ENCODE measurements at places on chromosomes 3 and 15.

DNA sequence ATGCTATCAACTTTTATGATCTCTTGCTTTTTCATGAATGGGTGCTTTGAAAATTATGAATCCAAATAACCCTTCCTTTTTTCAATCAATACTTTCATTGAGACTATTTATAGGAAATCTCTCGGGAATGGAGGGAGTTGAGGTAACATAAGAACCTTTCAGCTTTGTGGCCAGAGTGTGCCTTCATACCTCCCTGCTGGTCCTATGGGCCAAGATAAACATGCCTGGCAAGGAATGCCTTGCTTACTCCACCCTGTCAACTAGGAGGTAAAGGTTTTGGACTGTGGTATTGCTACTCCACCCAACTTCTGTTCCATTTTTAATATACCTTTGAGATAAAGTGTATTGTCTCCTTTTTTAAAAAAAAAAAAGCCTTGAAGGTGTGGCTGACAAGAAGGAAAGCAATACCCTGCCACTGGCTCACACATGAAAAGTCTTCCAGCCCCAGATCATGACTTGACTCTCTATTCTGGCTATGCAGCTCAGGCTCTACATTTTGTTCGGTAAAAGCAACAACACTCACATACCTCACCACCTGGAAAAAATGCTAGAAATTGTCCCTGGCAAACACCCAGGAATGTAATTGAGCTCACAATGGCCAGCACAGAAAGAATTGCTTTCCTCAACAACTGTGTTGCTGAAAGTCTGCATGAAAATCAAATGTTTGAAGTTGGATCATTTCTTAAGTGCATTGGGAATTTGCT, 35.8 kb downstream of the COL8A1 start:
- DNase-seq: no peak

GRCh38 chr3:81095956-81096355, 665.5 kb downstream of the GBE1 start:
- DNase-seq: no peak

DNA sequence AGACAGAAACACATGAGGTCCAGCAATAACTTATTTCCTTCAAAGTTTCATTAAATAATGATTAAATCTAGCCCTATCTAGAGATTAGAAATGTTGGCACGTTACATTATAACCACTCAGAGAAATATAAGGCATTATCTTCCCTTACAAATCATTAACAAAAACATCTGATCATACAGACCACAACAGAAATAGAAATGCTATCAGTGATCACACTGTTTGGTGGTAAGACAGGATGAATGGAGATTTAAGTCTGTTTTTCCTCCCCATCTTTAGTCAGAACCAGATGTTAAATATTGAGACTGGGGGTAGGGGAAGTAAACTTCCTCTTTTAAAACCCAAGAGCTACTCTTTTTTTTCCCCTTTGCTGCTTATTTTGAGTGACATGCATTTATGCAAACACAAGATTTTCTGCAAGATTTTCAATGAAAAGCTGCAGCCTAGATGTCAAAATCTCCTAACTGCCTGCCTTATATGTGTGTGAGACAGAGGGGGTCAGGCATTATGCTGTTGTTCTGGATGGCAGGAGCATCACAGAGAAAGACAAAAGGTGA, 70.4 kb downstream of the CBLB start:
- no peak for DNase-seq

DNA sequence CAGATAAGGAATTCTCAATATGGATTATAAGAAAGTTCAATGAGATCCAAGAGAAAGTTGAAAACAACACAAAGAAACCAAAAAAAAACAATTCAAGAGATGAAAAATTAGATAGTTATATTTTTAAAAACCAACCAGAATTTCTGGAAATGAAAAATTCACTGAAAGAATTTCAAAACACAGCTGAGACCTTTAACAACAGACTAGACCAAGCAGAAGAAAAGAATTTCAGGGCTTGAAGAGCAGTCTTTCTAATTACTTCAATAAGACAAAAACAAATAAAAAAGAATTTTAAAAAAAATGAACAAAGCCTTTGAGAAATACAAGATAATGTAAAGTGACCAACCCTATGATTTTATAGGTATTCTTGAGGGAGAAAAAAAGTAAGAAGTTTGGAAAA, 155.4 kb downstream of the ZMAT3 start:
- no peak for DNase-seq

DNA sequence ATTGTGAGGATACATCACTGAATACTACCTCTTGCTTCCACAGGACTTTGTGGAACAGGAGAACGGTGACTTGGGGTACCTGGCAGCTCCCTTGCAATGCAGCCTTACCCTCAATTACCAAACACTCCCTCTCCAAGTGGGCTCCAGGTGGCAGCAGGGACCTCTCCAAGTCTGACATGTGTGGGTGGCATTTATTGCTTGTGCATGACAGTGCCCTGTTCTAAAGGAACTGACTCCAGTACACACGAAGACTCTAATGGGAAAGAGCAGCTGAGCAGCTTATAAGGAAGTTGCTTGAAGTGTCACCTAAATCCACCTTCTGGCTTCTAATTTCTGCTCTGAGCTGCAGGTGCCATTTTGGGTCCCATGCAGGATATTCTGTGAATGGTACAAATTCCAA, 174.1 kb upstream of the SLCO3A1 start:
- no peak for DNase-seq

- no peak for DNase-seq
Measured at GRCh38 chr3:131401978-131402377, 20.4 kb downstream of the NUDT16 start.
